ENCODE measurements at places on chromosomes 12 and 14. TPM values are rescaled to one million over a fixed set of nuclear protein-coding genes. Genes with fewer than 3 reads are reported as not detected.

The SRRM4 gene
- under 0.01 TPM for total RNA-seq

The DNM1L gene
- 78.5 TPM for total RNA-seq

The SOX5 gene
- total RNA-seq: 7.9 TPM

The CNTN1 gene
- 3.0 TPM for total RNA-seq

The LRRC10 gene
- not detected for total RNA-seq

The FAM181A gene
- total RNA-seq: not detected

The FBXO21 gene
- 84.2 TPM for total RNA-seq

The STON2 gene
- total RNA-seq: 46.1 TPM

The SLC38A1 gene
- 27.6 TPM for total RNA-seq

The ENDOU gene
- total RNA-seq: 0.29 TPM

All from smooth muscle cell of trachea (primary cell).